ENCODE measurements at places on chromosomes 3 and 15.
A peak's percentile ranks its signal among the peaks of the same experiment; 100 is the strongest.

DNA sequence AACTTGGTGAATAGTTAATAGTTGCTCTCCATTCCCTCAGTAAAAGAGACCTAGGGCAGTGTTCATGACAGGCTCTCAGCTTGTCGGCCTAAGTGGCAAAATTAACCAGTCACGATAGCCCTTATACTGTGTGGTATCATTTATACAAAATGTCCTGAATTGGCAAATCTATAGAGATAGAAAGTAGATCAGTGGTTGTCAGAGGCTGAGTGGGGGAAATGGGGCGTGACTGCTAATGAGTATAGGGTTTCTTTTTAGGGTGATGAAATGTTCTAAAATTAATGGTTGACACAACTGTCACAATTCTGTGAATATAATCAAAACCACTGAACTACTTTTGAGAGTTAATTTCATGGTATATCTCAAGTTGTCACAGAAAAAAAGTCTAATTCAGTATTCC lies 20.9 kb downstream of the ARIH1 start:
- no peak for DNase-seq

GRCh38 chr3:69248436-69248835 lies 126.0 kb upstream of the LMOD3 start:
- DNase-seq = no peak

DNA sequence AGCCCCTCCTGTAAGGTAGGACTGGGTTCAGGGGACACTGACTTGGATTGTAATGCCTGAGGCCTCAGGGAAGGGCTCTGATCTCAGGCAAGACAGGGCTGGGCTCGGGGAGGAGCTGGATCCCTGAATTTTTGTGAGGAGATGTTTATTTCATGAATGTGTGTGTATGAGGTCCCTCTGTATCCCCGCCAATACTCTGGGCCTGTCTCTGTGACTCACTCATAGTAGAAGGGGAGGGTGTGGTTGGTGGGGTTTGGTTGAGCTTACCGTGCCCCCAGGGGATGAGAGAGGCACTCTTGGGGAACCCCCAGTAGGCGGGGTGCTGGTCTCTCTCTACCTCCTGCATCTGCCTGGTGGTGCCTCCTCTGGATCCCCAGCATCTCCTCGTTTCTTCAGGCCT lies 28.1 kb downstream of the RPSA start:
- DNase-seq = no peak

- peak; percentile 32 for DNase-seq
Observed at GRCh38 chr15:72722071-72722696, 36.2 kb downstream of the BBS4 start.

DNA sequence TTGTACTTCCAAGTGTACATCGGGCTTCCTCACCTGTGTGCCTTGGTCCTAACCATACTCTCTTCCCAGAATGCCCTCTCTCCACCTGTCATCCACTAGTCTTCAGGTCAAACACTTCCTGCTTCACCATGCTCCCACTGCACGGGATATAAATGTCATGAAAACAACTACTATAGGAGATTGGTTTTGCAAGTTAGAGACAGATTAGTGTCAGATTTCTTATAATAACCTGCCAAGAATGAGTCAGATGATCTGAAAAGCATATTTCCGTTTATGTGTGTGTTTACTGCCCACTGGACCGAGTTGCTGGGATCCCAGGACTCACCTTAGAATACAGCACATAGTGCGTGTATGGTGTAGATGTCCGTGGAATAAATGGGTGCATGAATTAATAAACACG lies 21.4 kb downstream of the PLA1A start:
- DNase-seq = no peak
